Fibroblast of lung (primary cell): ENCODE measurements at places on chromosomes 5 and 9. TPM values are rescaled to one million over a fixed set of nuclear protein-coding genes. Genes with fewer than 3 reads are reported as not detected.

DNA sequence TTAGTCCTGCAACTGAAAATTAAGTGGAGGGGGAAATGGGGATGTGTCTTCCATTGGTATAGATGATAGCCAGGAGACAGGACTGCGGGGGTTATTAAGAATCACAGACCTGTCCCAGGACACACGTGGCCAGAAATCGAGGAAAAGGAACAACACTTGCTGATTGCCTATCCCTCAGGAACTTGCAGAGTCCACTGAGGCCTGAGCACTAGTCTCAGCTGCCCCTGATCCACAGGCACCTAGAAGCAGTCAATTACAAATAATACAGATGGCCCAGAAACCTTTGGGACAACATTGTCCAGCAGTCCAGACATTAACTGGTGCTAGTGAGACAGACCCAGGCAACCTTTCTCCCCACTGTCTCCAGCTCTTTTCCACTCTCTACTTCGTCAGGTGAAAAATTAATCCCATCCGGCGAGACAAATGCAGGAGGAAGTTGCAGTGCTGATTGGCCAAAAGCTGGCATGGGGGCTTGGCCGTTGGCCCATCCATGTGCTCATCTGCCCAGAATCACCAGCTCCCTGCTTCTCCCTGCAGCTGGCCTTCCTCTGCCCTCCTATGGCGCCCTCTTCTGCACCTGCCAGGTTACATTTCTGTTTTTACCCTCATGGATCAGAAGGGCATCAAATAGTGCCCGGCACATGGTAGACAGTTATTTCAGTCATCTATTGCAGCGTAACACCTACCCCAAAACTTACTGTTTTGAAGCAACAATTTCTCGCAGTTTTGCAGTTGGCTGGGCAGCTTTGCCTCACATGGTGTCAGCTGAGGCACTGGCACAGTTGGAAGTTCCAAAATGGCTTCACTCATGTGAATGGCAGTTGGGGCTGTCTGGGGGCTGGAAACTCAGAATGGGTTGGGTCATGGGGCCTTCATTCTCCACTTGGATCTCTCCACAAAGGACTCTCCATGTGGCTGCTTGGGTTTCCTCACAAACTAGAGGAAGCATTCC, 3.6 kb upstream of the B4GALT1 start:
- DNase-seq = no peak

DNA sequence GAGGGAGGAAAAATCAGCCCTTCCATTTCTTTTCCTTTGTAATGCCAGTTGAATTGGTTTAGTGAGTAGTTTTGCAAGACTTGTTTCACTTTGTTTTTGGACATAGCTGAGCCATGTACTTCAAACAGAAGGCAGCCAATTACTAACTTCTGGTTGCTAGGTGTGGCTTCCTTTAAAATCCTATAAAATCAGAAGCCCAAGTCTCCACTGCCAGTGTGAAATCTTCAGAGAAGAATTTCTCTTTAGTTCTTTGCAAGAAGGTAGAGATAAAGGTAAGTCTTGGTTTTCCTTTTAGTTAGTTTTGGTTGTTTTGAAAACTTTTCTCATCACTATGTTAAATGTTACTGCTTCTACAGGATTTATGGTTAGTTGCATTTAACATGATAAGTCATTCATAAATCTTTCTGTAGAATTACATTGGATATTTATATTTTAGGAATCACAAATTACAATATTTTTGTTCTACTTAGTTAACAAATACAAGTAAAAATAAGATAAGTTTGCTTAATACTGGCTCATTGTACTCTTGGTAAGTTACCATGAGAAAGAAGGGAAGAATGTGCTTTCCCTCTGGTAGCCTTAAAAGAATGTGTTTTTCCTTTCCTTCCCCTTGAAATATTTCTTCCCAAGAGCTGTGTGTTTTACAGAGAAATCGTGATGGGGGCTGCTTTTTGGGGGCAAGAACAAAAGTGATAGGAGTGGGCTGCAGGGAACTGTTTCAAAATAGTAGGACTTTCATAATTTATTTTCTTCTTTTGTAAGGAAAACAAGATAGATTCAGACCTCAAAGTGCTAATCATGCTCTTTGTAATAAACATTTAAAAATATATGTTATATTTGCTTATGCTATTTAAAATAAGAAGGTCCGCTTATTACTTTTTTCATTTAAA, at the start of gene ANXA1:
ANXA1 (plus strand) TSS at position 213 of the 890 bp plus-strand sequence. CDS start 6,671 bp downstream, outside the sequence.
- DNase-seq = peak; percentile 90

- peak; percentile 56 for DNase-seq
Observed at GRCh38 chr9:99189887-99190596, 31.7 kb downstream of the ALG2 start.

SPATA31A3 gene
- total RNA-seq = not detected in 2 replicates

HSDL2 gene
- total RNA-seq = 39.3 and 49.9 TPM in 2 replicates

DNA sequence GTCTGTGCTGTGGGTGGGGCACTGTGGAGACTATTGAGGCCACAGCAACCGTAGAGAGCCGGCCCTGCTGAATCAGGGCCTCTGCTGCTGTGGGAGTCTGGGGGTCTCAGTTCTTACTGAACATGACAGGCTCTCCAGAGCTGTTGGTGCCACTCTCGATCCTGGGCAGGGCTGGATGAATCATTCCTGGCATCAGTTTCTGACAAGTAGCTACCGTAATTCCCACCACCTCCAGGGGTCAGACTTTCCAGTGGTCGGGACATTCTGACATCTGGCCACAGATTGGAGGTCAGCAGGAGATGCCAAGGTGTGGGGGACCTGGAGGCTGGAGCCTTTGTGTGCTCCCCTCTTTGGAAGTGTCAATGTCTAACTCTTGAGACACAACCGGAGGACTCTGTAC, 188.4 kb downstream of the IRX2 start:
- DNase-seq = no peak

DNA sequence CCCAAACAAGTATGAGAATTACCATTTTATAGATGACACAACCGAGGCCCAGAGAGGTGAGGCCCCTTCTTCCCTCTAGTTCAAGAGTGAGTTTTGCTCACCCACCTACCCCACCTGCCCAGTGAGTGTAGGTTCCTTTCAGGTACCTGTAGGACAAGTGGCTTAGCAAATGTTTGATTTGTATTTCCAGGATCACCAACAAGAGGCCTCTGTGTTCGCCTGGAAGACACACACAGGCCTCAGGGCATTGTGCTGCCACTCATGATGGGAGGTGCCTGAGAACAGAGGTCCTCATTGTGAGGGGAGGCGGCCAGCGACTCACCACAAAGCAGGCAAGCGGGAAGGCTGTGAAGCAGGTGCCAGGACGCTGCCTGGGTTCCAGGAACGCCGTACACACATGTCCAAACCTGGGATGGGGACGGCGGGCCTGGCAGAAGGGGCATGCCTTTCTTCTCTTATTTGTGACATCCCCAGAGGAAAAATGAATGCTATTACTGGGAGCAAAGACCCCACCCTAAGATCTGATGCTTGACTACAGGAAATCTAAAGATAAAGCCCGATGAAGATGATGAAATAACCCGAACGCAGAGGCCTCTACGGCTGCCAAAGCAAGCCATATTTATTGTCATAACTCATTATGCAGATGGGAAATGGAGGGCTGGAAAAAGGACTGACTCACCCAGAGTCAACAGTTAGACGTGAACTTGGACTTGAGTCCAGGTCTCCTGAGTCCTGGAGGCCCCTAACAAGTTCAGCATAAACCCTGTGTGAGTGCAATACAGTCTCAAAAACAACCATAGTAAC, 60.2 kb upstream of the SLC25A51 start:
- DNase-seq = peak; percentile 98

DNA sequence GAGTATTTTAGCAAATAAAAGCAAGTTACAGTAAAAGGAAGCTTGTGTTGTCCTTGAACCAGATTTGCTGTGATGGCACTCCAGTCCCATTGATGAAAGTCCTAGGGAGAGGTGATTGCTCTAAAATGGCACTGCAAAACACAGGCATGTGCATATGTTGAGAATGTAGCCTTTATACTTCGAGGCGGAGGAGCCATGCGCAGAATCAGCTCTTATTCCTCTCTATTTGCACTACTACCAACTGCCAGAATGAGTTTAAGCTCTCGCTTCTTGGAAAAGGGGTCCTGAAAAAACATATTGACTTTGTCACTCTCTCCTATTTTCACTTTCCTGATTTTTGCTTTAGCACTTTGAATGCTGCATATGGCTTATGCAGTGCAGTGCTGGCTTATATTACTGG, 278.0 kb upstream of the KLF9 start:
- no peak for DNase-seq

NIM1K gene
- 7.7 and 14.7 TPM in 2 replicates for total RNA-seq
